ENCODE measurements at places on chromosomes 6 and 20.
A peak's percentile ranks its signal among the peaks of the same experiment; 100 is the strongest.

DNA sequence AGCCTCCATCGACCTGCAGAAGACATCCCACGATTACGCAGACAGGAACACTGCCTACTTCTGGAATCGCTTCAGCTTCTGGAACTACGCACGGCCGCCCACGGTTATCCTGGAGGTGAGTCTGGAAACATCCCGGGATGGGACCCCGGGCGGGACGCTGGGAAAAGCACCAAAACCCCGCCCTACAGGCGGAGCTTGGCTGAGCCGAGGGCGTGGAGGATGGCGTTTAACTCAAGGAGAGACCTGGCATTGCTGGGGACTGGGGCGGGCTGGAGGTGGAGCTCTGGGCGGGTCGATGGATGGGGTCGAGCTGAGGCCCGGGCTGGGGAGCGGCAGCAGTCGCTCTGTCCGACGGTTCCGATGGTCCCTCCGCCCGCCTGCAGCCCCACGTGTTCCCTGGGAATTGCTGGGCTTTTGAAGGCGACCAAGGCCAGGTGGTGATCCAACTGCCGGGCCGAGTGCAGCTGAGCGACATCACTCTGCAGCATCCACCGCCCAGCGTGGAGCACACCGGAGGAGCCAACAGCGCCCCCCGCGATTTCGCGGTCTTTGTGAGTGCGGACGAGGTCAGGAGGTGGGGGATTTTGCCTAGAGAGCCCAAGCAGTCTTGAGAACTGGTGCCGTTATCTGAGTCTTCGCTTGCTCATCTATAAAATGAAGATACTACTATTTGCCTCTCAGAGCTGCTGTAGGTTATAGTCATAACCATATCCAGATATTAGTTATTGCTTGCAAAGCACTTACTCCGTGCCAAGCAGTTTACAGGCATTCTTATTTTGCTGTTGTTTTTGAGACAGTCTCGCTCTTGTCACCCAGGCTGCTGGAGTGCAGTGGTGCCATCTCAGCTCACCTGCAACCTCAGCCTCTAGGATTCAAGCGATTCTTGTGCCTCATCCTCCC is 3.8 kb downstream of the SPAG4 start:
- peak overlapping the region; percentile 89 for H3K4me3 ChIP-seq
- DNase-seq: peak; percentile 96
- H3K36me3 ChIP-seq: no peaks in the 10 kb centered on the region
- H3K27ac ChIP-seq: peak overlapping the region; percentile 86

GRCh38 chr20:17619351-17620093 is 49.6 kb downstream of the DSTN start:
- H3K4me1 ChIP-seq: no peaks in the 10 kb centered on the region
- peaks cover 55% of the 10 kb centered on the region for H3K36me3 ChIP-seq
- DNase-seq: peak; percentile 8
- H3K27ac ChIP-seq: no peak overlapping the region

DNA sequence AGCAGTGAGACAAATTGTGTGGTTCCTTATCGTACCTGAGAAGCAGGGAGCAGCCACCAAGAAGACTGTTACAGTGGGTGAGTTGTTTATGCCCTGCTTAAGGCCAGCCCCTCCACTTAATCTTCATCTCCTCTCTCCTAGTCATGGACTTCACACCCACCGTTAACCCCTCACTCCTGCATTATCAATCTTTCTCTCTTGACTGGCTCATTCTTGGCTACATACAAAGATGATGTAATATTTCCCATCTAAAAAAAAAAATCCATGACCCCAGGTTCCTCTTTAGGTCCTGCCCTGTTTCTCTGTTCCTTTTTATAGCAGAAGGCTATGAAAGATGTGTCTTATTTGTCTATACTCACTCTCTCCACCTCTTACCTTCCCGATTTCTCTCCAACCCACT is 72.4 kb downstream of the SHLD1 start:
- H3K27me3 ChIP-seq: no peaks in the 10 kb centered on the region
- no peak for DNase-seq
- peak overlapping the region; percentile 36 for H3K27ac ChIP-seq
- no peaks in the 10 kb centered on the region for H3K36me3 ChIP-seq

GRCh38 chr6:71079677-71080076 is 122.8 kb upstream of the B3GAT2 start:
- DNase-seq: no peak
- H3K4me1 ChIP-seq: no peaks in the 10 kb centered on the region
- no peak overlapping the region for H3K27ac ChIP-seq
- H3K27me3 ChIP-seq: no peaks in the 10 kb centered on the region
- H3K36me3 ChIP-seq: peaks cover 9% of the 10 kb centered on the region

GRCh38 chr6:28606424-28607391 is 81.0 kb downstream of the GPX5 start:
- H3K36me3 ChIP-seq: no peaks in the 10 kb centered on the region
- peaks cover 10% of the 10 kb centered on the region for H3K27me3 ChIP-seq
- peak overlapping the region; percentile 82 for H3K4me3 ChIP-seq
- no peak overlapping the region for H3K27ac ChIP-seq
- peak; percentile 72 for DNase-seq

DNA sequence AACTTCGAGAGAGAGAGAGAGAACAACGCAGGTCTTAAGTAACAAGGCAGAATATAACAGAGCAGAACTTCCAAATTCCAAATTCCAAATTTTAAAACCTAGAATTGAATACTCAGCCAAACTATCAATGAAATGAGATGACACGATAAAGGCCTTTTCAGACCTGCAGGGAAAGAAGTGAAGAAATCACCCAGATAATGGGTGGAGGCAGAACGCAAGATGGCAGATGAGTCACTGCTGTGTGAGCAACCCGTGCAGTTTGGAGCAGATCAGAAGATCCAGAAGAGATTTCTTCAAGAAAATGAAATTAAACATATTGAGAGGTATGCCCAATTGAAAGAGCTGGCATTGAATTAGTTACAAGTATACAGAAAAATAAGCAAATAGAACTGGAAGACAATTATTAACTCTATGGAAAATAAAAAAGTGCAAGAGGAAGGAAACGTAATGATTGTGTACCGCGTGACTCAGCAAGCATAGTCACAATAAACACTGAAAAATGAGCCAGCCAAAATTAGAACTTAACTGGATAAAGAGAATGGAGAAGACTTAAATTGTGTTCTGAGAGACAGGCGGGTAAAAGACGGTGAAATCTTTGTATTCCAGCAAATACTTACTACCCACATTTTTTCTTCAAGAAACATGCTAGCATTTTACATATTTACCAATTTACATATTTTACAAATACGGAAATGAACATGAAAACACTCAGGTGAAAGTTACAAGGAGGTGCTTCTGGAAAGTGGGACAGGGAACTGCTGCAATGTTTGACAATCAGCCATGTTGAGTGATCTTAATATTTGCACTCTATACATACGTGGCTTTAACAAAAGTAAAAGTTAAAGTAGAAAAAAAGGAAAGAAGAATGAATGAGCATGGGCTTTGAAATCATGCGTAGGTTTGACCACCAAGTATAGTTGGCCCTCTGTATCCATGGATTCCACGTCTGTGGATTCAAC is 87.9 kb upstream of the CDYL start:
- no peaks in the 10 kb centered on the region for H3K27me3 ChIP-seq
- H3K27ac ChIP-seq: no peak overlapping the region
- H3K36me3 ChIP-seq: 0 out of 2 replicates have a peak, but pooled peaks cover 2% of the 10 kb centered on the region
- no peak overlapping the region for H3K4me3 ChIP-seq
- no peak for DNase-seq

- H3K4me1 ChIP-seq: peaks cover 2% of the 10 kb centered on the region
- no peak overlapping the region for H3K4me3 ChIP-seq
- no peak for DNase-seq
- H3K27ac ChIP-seq: no peak overlapping the region
- H3K36me3 ChIP-seq: peaks cover 44% of the 10 kb centered on the region
Observed at GRCh38 chr6:105363100-105363754, 39.7 kb downstream of the PREP start.

GRCh38 chr6:52417675-52418111 is 2.4 kb upstream of the EFHC1 start:
- peak overlapping the region; percentile 75 for H3K27ac ChIP-seq
- H3K4me1 ChIP-seq: peaks cover 10% of the 10 kb centered on the region
- H3K4me3 ChIP-seq: no peak overlapping the region
- no peaks in the 10 kb centered on the region for H3K27me3 ChIP-seq
- DNase-seq: no peak
- H3K36me3 ChIP-seq: no peaks in the 10 kb centered on the region

GRCh38 chr6:54698974-54699373 is 147.6 kb upstream of the FAM83B start:
- H3K27ac ChIP-seq: no peak overlapping the region
- no peaks in the 10 kb centered on the region for H3K36me3 ChIP-seq
- peaks cover 11% of the 10 kb centered on the region for H3K27me3 ChIP-seq
- DNase-seq: no peak
- H3K4me3 ChIP-seq: no peak overlapping the region

DNA sequence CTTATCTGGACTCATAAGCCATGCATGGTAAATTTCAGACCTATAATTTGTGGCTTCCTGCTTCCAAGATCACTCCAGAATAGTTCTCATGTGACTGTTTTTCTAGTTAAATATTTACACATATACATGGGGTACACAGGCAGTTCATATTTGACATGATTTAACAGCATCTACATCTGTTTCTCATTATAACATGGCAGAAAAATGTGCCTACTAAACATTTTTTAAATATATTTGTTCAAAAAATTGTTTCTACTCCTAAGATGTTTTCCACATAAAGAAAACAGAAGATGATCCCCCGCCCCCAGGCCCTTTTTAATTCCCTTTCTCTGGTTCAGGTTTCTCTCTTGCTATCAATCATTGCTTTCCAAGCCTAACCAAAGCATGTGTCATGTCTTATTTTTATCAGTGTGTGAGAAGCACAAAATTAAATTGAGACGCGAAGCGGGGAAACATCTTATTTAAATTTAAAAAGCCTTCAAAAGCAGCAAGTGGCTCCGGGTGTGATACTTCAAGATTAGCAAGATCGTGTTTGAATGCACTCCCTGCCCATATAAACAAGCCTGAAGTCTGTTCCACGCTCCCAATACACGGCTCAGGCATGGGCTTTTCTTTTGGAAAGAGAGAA is 37.3 kb downstream of the IPCEF1 start:
- H3K4me1 ChIP-seq: 0 out of 2 replicates have a peak, but pooled peaks cover 4% of the 10 kb centered on the region
- H3K27me3 ChIP-seq: no peaks in the 10 kb centered on the region
- no peak overlapping the region for H3K27ac ChIP-seq
- no peak overlapping the region for H3K4me3 ChIP-seq
- H3K36me3 ChIP-seq: no peaks in the 10 kb centered on the region
- no peak for DNase-seq

DNA sequence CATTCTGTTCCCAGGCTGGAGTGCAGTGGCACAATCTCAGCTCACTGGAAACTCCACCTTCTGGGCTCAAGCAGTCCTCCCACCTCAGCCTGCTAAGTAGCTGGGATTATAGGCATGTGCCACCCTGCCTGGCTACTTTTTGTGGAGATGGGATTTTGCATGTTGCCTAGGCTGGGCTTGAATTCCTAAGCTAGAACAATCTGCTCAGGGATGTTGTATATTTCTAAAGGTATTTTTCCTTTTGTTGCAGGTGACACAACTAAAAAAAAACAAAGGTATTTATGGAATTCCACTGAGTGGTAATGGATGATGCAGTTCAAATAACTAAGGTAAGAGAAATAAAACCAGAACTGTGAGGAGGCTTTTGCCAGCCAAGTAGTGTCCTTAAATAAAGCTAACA is 49.7 kb downstream of the PTPRA start:
- peaks cover 20% of the 10 kb centered on the region for H3K36me3 ChIP-seq
- H3K4me1 ChIP-seq: peaks cover 37% of the 10 kb centered on the region

- no peak overlapping the region for H3K4me3 ChIP-seq
- H3K27me3 ChIP-seq: no peaks in the 10 kb centered on the region
- no peak overlapping the region for H3K27ac ChIP-seq
- H3K4me1 ChIP-seq: no peaks in the 10 kb centered on the region
- no peak for DNase-seq
- peaks cover 29% of the 10 kb centered on the region for H3K36me3 ChIP-seq
Observed at GRCh38 chr6:158387036-158387435, 74.8 kb downstream of the TULP4 start.

DNA sequence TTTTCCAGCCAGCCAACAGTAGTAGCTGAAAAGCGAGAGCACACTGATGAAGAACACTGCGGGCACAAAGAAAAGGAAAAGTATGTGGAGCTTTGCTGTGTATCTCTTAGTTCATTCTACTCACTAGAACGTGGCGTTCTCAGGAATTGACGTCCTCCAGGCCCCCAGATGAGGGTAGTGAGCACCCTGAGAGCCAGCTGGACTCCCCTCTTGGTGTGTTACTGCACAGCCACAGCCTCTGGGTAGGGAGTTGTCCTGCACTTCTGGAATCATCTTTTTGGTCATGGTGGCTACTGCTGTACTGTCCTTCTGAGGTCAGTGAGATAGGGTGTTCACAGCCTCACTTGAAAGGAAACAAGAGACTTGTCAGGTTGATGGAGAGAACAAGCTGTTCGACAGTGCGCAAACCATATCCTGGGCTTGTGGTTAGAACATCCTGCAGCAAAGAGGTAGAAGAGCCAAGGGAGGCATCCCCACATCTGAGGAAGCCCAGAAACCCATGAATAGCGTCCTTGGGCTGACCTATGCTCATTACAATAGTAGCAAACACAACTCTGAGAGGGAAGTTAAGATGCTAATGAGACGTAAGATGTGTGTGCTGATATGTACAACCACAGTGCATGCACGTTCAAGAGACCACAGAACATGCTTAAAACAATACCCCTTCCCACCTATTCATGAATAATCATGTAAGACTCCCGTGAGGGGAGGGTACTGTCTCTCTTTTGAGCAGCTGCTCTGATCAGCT is 14.6 kb upstream of the HLA-F start:
- no peak overlapping the region for H3K4me3 ChIP-seq
- no peak for DNase-seq
- H3K4me1 ChIP-seq: peaks cover 5% of the 10 kb centered on the region
- H3K27me3 ChIP-seq: peaks cover 22% of the 10 kb centered on the region
- H3K36me3 ChIP-seq: peaks cover 2% of the 10 kb centered on the region

GRCh38 chr6:9399916-9400315 is 964.6 kb upstream of the SLC35B3 start:
- H3K27ac ChIP-seq: no peak overlapping the region
- no peak overlapping the region for H3K4me3 ChIP-seq
- H3K27me3 ChIP-seq: peaks cover 5% of the 10 kb centered on the region
- H3K36me3 ChIP-seq: no peaks in the 10 kb centered on the region
- no peak for DNase-seq
- peaks cover 5% of the 10 kb centered on the region for H3K4me1 ChIP-seq

DNA sequence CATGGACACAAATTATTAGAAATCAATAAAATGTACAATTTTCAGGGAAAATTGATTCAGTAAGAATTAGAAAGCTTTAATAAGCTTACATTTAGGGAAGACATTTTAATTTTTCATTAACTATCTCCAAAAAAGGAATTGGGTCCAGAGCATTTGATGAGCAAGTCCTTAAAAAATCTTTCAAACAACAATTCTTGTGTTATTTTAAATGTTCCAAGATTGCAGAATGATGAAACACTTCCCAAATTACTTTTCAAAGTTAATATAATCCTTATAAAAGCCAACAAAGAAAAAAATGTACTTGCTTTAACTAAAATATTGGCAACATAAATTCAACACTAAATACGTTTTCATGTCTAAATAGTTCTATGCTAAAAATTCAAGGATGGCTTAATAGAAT is 102.0 kb downstream of the ADAT2 start:
- no peak for DNase-seq
- no peaks in the 10 kb centered on the region for H3K36me3 ChIP-seq
- H3K4me3 ChIP-seq: no peak overlapping the region
- H3K27me3 ChIP-seq: no peaks in the 10 kb centered on the region
- no peaks in the 10 kb centered on the region for H3K4me1 ChIP-seq
- H3K27ac ChIP-seq: no peak overlapping the region
